Brain microvascular endothelial cell (primary cell): ENCODE measurements at places on chromosomes 16 and 17.

DNA sequence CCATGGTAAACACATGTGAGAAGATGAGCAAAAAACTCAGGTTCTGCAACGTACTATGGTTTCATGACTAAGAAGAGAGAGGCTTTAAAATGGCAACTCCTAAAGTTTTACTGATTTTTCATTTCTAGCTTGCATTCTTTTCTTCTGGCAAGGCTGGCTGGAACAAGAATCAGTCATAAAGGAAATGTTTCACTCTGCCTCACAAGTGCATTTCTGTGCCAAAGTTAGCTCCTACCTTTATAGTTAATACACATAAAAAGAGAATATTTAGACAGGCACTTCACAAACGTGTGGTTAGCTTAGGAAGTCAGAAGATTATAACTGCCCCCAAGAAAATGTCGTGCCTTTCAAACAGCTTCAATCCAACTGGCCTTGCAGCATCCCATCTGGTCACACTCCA is 417.1 kb upstream of the CDH11 start:
- DNase-seq: no peak

DNA sequence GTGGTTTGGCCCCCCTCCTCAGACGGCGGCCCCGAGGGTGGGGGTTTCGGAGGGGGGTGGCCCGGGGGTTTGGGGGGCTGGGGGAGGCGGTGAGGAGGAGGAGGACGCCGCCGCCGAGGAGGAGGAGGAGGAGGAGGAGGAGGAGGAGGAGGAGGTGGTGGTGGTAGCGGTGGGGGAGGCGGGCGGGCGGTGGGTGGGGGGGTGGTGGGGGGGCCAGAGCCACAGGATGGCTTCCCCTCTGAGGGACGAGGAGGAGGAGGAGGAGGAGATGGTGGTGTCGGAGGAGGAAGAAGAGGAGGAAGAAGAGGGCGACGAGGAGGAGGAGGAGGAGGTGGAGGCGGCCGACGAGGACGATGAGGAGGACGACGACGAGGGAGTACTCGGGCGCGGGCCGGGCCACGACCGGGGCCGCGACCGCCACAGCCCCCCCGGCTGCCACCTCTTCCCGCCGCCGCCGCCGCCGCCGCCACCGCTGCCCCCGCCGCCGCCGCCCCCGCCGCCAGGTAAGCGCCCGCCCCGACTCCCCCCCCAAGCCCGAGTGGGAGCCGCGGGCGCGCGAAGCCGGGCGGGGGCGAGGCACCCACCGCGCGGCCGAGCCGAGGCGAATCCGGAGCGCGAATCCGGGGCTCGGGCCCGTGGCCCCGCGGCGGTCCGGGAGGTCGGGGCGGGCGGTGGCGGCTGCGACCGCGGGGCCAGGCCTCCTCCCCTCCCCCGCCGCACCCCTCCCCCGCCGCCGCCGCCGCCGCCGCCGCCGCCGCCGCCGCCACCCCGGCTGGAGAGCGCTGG is 3.8 kb upstream of the CHD3 start:
- no peak for DNase-seq

DNA sequence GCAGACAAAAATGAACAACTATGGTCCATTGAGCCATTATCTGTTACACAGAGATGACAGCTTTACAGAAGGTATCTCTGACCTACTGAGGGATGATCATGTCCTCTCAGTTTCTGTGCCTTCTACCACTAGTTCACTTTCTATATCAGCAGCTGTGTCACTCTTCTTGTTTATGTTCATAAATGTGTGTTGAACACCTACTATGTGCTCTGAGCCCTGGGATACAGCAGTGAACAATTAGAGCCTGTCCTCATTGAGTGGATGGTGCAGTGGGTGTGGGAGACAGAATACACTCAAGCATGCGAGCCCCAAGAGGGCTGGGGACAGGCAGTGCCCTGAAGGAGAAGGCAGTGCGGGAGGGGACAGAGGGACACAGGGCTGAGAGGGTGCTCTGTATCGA is 92.1 kb downstream of the ABCC6 start:
- no peak for DNase-seq

- no peak for DNase-seq
These were observed 3.7 kb upstream of the ATP1B2 start for GRCh38 chr17:7647018-7647417.

- no peak for DNase-seq
These were observed 1.6 kb downstream of the GFER start for GRCh38 chr16:1985466-1986150.
